ENCODE measurements at places on chromosomes 13 and 19.

GRCh38 chr19:2602391-2603181, 99.9 kb downstream of the GNG7 start:
- no peak for DNase-seq

DNA sequence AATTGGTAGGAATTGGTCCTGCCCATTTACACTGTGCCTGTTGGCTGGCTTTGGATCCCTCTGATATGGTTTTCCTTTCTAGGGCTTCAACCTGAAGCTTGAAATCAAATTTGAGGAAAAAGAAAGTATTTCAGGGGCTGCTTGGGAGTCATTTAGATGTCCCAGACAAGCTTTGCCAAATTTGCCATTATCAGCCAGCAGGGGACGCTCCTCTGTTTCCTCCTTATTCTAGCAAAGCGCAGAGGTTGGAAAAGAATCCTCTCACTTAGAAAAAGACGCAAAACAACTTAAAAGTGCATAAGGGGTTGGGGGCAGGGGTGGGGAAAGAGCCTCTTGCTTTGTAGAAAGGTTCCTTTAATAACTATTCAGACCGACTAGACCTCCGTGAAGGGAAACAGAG, 1211.1 kb upstream of the PCDH20 start:
- DNase-seq = no peak

DNA sequence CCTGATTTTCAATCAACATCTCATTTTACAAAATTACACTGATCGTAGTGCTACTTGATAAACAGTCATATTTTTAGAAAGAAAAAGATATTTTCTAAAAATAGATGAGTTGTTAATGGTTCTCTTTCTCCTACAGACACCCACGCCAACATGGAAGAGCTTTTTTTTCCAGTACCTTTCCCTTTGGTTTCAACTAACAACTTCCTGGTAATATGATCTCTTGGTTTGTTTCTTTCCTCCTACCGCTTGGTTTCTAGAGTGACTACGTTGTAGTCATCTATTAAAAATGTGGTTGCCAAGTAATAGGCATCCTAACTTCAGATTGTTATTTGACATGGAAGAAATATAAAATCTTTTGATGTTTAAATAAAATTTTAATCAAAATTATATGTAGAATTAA, 189.0 kb downstream of the LACC1 start:
- DNase-seq = no peak

GRCh38 chr13:111492341-111492950, 172.0 kb downstream of the TEX29 start:
- DNase-seq = no peak

DNA sequence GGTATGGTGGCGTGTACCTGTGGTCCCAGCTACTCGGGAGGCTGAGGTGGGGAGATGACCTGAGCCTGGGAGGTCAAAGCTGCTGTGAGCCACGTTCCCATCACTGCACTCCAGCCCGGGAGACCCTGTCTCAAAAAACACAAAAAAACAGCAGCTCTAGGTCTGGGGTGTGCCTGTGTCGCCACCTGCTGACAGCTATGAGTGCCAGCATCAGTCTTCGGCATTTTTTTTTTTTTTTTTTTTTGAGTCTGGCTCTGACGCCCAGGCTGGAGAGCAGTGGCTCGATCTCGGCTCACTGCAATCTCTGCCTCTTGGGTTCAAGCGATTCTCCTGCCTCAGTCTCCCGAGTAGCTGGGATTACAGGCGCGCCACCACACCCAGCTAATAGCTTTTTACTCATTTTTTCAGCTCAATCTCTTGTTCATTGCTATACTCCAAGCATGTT, 10.1 kb downstream of the AP2S1 start:
- no peak for DNase-seq

DNA sequence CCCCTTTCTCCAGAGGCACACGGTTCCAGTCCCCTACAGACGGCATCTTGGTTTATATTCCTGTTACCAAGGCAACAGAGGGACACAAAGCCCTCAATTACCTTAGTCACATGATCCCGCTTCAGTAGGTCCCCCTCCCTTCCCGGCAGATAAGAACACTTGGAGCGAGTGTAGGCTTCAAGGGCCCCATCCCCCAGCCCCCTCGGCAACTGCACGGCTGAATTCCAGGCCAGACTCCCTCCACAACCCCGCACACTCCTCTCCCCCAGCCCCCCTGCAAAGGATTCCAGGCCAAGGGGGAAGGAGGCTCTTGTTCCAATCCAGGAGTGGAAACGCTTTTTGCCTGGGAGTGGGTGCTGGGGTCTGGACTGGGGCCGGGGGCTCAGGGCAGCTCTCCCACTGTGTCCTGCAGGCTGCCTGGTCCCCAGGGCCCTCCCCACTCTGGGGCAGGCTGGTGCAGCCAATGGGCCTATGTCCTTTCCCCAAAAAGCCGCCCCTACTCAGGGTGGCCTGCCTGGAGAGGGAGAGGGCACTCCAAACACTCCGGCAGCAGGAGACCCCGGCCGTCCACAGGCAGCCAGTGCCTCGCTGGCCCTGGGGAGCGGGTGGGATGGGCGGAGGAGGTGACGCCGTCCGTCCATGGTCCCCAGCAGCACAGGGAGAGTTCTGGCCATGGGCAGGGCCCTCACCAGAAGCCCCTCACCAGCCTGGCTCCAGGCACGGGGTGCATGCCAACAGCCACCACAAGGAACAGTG, 62.6 kb downstream of the MLLT1 start:
- no peak for DNase-seq

GRCh38 chr19:42285988-42286348, 16.0 kb upstream of the PRR19 start:
- no peak for DNase-seq

DNA sequence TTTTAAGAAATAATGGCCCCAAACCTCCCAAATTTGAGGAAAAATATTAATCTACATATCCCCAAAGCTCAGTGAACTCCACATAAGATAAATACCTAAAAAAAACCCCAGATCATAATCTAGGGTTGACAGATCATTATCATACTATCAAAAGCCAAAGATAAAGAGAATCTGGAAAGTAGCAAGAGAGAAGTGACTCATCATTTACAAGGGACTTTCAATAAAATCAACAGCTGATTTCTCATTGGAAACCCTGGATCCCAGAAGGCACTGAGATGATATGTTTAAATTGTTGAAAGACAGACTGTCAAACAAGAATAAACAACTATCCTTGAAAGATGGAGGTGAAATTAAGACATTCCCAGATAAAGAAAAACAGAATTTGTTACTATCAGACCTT, 199.3 kb downstream of the KCNRG start:
- no peak for DNase-seq

DNA sequence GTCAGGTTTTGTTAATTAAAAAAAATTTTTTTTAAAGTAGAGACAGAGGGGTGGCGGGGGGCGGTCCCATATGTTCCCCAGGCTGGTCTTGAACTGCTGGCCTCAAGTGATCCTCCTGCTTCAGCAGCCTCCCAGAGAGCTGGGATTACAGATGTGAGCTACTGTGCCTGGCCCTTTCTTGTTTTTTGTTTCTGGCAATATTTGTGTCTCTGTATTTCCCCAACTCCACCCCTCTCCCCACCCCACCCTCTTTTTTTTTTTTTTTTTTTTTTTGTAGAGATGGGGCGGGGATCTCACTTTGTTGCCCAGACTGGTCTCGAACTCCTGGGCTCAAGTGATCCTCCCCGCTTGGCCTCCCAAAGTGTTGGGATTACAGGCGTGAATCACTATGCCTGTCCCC, 600 bp upstream of the CAPN12 start:
- no peak for DNase-seq

DNA sequence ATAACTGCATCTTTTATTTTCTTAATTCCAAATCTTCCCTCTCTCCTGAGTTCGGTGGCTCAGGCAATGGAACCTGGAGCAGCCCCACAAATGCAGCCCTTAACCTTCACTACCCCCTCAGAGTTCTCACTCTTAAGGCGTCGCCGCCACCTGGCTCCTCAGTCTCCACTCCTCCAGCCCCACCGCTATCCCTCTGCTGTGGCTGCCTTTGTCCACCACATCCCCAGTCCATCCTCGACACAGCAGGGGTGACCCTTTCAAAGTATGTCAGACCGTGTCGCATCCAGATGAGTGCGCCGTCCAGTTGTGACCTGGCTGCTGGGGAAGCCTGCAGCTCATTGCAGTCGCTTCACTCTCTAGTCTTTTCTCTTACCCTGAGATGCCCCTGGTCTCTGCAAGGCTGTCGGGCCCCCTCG, 1.0 kb downstream of the SPPL2B start:
- no peak for DNase-seq

DNA sequence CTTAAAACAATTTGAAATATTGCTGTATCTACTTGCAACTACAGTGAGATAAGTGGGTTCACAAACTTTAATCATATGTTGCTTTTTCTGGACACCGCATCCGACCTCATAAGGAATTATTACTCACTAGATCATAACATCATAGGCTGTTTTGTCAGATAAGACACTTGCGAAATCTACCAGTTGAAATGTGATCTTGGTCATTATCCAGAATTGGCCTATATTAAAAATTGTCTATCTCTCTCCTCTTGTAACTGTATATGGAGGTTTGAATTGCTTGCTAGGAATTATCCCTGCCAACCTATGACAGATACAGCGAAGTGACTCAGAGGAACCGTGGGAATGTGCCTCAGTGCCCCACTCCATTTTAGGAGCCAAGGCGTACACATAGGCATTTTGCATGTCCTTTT, 117.0 kb upstream of the POSTN start:
- DNase-seq = no peak

GRCh38 chr13:109381546-109382180, 404.7 kb downstream of the IRS2 start:
- no peak for DNase-seq

Measured in activated naive CD4-positive, alpha-beta T cell (primary cell).